ENCODE measurements at places on chromosomes 11 and 22.
A peak's percentile ranks its signal among the peaks of the same experiment; 100 is the strongest.

- no peak for DNase-seq
These were observed 365 bp downstream of the MGAT3 start for GRCh38 chr22:39457198-39457555.

DNA sequence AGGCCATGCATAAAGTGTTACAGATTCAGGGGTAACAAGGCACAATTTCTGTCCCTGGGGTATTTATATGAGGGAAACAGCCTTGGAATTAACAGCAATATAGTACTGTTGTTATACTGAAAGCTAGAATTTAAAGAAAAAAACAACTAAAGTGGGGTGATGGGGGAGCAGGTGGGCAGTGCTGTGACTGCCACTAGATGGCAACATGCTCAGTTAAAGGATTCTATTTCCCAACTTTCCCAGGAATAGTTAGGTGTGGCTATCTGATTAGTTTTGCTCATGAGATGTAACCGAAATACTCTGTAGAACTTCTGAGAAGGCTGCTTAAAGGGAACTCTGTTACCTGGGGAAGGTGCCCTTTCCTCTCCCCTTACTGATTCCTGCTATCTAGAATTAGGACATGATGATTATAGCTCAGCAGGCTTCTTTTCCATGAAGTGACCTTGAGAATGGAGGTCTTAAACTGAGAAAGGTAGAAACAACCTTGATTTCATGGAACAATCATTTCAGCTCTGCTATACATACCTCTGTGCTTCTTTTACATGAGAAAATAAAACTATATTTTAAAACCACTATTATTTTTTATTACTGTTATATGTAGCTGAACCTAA, 102.6 kb downstream of the RELT start:
- no peak for DNase-seq

- DNase-seq = no peak
These were observed 65.4 kb upstream of the ZC3H12C start for GRCh38 chr11:110027627-110028371.

DNA sequence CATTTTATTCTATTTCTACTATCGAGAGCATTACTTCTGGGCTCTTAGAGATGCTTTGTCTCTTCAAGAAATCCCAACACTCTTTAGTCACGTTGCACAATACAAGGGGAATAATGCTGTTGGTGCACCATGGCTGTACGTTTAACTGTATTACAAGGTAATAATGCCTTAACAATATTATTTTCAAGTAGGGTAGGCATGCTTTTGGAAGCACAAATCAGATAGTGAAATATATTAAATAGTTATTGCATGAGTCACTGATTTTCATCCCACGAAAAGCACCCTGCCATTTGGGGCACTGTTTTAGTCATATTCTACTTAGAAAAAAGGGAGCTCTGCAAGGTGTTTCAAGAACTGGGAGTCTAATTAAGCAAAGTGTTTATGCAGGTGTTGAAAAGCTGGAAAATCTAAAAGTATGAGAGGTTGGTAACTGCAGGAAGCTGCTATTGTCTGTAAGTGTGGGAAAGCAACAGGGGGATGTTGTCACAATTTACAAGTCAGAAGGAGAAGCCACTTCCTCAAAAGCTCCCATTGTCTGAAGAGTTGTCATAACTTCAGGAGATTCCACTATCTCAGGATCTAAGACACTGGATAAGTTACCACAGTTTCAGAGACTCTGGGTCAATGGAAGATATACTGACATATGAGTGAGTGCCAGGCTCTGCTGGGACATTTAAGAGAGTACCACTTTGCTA, 218.2 kb downstream of the JRKL start:
- no peak for DNase-seq

DNA sequence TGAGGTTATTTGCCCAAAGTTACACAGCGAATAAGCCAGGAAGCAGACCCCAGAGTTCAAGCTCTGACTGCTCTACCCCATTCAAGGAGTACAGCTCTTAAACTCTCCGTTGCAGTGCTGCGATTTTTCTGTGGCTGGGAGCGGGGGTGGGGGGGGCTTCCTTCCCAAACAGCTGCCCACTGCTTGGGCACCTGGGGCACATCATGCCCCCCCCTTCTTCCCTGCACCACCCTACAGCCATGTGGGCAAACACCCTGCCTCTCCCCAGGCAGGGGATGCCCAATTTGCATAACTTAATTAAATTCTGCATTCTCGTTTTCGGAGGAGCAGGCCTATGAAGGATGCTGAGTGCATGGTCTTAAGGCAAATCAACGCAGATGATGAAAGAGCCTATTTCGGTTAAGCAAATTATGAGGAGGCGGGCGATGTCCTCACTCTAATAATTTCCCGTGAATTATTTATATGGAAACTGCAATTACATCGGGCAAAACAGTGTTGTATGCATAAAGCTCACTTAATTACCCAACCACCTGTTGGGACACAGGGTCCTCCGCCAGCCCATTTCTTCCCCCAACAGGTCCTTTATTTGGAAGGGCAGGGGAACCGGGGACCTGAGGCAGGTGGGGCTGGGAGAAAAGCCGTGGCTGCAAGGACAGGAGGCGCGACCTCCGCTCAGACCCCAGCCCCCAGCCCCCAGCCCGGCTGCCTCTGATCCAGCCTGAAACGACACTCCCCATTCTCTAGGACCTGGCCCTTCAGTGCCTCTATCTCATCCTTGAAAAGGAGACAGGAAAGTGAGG, 610.5 kb downstream of the BUD13 start:
- no peak for DNase-seq

DNA sequence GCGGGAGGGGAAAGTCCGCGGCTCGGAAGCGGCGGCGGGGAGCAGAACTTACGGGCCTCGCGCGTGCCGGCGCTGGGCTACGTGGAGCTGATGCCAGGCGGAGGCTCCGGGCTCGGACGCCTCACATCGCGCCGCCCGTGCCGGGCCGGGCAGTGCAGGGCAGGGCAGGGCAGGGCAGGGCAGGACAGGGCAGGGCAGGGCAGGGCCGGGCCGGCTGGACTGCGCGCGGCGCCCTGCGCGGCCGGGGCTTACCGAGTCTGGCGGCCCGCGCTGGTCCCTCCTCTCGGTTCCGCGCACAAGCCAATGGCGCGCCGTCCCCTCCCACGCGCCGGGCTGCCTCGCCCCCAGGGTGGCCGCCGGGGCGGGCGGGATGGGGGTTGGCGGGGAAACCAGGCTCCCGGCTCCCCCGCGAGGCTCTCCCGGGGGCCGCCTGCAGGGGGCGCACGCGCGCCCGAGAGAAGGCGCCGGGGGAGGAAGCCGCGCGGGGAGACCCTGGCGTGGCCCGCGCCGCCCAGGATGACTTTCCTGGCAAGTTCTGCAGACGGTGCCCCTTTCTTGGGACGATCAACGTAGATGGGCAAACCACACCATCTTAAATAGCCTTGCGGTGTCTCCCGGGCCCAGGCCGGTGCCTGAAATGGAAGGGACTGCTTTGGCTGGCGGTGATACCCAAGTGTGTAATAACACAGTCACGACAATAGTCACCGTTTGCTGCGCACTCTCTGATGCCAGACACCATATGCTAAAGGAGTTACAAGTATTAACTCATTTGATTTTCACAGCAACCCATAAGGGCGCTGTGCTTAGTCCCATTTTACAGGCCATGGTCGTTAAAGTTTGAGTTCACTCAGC, at the start of gene TP53I11:
Gene TP53I11, minus strand, starts transcription at position 259 of the 852 bp plus-strand sequence. CDS start 12,548 bp downstream, outside the sequence.
- peak; percentile 91 for DNase-seq

DNA sequence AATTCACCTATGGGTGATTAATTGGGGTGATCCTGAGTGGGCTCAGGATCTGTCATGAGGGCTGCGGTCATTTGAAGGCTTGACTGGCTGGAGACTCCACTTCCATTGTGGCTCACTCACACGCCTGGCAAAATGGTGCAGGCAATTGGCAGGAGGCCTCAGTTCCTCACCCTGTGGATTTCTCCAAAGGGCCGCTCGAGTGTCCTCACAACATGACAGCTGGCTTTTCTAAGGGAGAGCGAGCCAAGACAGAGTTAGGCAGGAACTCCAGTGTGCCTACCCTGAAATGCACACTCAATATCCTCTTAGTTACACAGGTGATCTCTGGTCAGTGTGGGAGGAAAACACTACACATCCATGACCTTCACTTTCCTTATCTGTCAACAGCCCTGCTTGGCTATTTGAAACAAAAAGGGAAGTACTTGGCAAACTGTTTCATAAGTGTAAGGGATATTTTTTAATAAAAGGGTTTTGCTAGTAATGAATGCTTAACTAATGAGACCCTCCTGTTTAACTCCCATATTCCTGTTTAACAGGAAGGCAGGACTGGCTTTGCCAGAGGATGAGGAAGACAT, 25.7 kb downstream of the OSBP2 start:
- no peak for DNase-seq

GRCh38 chr11:24093375-24093774, 403.5 kb upstream of the LUZP2 start:
- no peak for DNase-seq

DNA sequence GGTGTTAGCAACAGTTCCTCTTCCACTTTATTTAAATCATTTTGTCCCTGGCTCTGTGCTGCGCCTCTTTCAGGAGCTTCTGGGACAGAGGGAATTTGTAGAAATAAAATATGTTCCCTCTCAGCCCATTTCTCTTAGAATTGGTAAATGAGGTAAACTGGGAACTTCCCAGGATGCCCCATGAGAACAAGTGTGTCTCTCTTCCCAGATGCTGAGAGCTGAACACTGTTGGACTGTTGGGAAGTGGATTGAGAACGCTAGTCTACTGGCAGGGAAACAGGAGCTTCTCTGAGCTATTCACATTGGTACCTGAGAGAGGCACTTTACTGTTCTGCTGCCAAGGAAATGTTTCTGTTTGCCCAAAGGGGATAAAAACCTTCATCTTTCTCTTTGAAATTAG, 4.0 kb downstream of the CRY2 start:
- DNase-seq = no peak

GRCh38 chr22:38067761-38068360, 10.7 kb downstream of the PICK1 start:
- DNase-seq = no peak

DNA sequence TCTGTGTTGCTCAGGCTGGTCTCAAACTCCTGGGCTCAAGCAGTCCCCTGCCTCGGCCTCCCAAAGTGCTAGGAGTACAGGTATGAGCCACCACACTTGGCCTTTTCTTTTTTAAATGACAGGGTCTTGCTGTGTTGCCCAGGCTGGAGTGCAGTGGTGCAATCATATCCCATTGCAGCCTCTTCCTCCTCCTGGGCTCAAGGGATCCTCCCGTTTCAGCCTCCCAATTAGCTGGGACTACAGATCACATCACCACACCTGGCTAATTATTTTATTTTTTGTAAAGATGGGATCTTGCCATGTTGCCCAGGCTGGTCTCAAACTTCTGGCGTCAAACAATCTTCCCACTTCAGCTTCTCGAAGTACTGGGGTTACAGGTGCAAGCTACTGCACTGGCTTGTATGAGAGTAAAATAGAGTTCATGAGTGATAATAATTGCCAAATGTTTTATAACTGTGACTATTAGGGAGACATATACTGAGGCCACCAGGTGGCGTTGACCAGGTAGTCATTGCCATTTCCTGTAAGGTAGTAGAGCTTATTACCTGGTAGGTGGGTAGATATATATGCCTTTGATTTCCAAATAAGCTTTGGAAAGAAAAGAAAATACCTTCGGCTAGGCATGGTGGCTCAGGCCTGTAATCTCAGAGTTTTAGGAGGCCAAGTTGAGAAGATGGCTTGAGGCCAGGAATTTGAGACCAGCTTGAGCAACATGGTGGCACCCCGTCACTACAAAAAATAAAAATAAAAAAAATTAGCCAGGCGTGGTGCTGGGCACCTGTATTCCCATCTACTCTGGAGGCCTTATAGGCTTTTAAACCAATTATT, 5.4 kb downstream of the FDX1 start:
- DNase-seq = no peak

GRCh38 chr11:43067681-43068080, 244.1 kb upstream of the API5 start:
- DNase-seq = no peak

- DNase-seq = no peak
These were observed 171.8 kb downstream of the IGLL1 start for GRCh38 chr22:23408321-23408720.

DNA sequence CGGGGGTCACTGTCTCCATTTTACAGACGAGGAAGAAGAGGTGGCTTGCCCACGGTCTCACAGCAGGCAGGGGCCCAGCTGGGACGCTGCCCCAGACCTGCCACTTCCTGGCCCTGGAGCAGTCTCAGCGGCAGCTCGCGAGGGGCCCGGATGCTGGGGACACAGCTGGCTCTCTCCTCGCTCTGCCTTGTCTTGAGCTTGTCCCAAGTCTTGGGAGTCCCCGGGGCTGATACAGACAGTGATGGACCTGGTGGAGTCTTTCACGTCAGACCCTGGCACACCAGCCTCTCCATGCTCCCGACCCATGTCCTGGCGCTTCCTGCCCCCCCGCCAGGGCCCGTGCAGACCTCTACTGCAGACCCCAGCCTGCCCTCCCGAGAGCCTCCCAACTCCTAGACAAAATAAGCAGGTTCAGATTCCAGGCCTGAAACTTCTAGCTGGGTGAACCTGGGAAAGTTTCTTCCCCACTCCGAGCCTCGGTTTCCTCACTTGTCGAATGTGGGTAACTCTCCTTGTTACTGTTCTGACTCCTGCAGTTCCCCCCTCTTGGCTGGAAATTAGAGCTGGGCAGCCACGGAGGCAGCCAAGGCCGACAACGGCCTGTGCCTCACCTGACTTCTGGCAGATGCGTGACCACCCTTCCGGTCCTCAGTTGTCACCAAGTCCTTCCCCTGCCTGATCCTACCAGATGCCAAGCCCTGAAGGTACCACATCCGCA, 145.4 kb downstream of the CACNA1I start:
- DNase-seq = peak; percentile 23

GRCh38 chr11:100791860-100792259, 104.8 kb downstream of the ARHGAP42 start:
- no peak for DNase-seq

DNA sequence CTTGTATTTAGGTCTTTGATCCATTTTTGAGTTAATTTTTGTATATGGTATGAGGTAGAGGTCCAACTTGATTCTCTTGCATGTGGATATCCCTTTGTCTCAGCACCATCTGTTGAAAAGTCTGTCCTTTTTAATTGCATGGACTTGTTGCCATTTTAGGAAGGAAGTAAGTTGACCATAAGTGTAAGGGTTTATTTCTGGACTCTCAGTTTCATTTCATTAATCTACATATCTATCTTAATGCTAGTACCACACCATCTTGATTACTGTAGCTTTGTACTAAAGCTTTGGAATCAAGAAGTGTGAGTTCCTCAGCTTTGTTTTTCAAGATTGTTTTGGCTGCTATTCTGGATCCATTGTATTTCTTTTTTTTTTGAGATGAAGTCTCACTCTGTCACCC, 31.4 kb downstream of the CBL start:
- no peak for DNase-seq

GRCh38 chr11:46876471-46876870, 30.4 kb upstream of the CKAP5 start:
- DNase-seq = no peak
